ENCODE measurements at places on chromosomes 2 and 18. TPM values are rescaled to one million over a fixed set of nuclear protein-coding genes. Genes with fewer than 3 reads are reported as not detected.

RGPD6 gene
- total RNA-seq = 12.2 TPM

XIRP2 gene
- 2.0 TPM for total RNA-seq

GATA6 gene
- 10.4 TPM for total RNA-seq

DNA sequence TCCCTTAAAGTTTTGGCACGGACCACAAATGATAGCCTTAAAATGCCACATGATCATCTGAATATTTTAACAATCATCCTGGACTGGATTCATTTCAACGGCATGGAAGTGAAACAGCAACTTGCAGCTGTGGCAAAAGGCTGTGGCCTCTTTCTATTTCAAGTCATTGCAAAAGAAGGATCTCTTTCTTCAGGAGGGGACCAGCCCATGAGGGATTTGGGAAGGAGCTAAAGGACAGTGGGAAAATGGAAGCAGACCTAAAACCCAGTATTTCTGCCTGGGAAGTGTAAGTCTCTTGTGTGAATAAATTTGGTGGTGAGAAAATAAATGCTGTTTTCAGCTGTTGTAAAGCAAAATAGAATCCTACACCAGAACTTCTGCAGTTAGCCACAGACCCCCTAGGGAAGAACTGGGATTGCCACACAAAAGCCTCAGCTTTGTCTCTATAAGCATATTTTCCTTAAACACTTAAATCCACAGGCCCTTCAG lies 107.3 kb upstream of the ZFP36L2 start:
- no peaks in the 10 kb centered on the region for H3K4me1 ChIP-seq
- H3K27ac ChIP-seq = peak overlapping the region; percentile 7
- H3K27me3 ChIP-seq = no peaks in the 10 kb centered on the region
- no peak overlapping the region for H3K4me3 ChIP-seq

GRCh38 chr2:146602383-146602782 lies 1242.4 kb upstream of the ACVR2A start:
- H3K27ac ChIP-seq = no peak overlapping the region
- no peak overlapping the region for H3K4me3 ChIP-seq
- H3K4me1 ChIP-seq = no peaks in the 10 kb centered on the region
- H3K36me3 ChIP-seq = no peaks in the 10 kb centered on the region
- DNase-seq = no peak

DNA sequence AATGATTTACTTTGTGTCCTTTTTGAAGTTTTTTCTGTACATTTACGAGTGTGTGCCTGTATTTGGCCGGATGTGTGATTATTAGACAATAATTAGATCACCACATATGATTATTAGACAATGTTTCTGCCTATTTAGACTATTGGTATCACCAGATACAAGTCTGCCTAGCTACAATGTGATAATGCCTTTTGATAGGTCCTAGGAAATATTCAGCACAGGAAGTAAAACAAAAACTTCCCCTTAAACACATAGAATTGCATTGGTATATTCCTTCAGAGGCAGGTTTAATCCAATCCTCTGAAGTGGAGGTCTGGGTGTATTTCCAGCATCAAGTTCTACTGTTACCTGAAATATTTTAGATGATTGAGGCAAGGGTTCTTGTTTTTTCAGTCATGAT lies 275.1 kb downstream of the TGIF1 start:
- DNase-seq = no peak
- H3K4me3 ChIP-seq = no peak overlapping the region
- no peaks in the 10 kb centered on the region for H3K27me3 ChIP-seq
- peaks cover 25% of the 10 kb centered on the region for H3K4me1 ChIP-seq
- H3K27ac ChIP-seq = no peak overlapping the region

DNA sequence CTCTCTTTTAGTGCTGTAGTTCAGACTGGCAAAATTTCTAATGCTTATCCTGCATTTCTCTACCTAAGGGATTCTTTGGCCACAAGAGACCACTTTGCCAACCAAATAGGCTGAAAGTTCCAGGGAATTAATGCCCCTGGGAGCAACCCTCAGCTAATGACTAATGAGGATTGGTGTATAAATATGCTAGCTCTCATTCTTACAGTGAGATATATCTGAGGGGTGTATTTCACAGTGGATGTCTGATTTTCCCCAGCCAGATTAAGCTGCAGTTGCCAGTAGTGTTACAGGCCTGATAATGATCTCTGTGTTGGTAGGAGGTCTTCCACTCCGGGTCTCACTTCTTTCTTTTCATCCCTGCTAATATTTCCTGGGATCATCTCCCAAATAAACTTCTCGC lies 90.4 kb downstream of the GULP1 start:
- H3K27me3 ChIP-seq = no peaks in the 10 kb centered on the region
- H3K27ac ChIP-seq = no peak overlapping the region
- no peaks in the 10 kb centered on the region for H3K36me3 ChIP-seq
- no peaks in the 10 kb centered on the region for H3K4me1 ChIP-seq
- no peak for DNase-seq

DNA sequence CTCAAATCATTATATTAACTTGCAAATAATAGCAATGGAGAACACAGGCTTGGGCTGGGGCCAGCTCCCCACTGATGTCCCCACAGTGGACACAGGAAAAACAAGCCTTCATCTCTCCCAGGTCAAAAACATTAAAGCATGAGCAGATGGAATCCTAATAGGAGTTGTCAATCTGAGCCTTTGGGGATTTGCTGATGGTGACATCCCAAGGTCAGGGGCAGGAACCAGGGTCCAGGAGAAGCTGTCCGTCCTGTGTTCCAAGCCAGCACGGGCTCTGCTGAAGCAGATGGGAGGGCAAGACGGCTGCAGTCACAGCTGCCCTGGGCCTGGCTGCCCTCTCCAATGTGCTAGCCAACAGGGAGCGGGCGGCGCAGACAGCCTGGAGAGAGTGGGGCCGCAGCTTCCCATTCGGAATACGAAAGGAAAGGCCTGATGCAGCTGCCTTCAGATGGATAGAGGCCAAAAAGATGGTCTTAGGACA lies 135.5 kb downstream of the NDUFA10 start:
- H3K4me1 ChIP-seq = no peaks in the 10 kb centered on the region
- no peak for DNase-seq
- no peaks in the 10 kb centered on the region for H3K27me3 ChIP-seq
- H3K4me3 ChIP-seq = no peak overlapping the region
- H3K27ac ChIP-seq = no peak overlapping the region

Data from right lobe of liver (tissue), 6 donors.